CD4-positive, alpha-beta T cell treated with Interleukin-15 for 4 hours (primary cell): ENCODE measurements at places on chromosomes 3 and 15.

DNA sequence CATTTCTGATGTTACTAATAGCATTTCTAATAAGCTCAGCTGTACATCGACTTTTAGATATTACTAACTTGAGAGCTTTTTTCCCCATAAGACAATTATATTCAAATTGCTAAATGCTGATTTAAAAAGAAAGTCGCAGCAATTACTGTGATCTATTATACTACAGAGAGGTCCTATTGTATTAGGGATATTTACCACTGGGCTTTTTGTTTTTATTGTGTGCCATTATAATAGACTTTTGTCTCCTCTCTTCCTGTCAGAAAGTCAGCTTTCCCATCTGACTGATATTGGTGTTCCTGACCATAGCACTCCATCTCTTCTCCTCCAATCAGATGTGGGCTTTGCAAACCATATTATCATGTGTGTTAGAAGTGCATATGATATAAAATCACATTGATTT, 27.2 kb upstream of the RYR3 start:
- no peak for DNase-seq

DNA sequence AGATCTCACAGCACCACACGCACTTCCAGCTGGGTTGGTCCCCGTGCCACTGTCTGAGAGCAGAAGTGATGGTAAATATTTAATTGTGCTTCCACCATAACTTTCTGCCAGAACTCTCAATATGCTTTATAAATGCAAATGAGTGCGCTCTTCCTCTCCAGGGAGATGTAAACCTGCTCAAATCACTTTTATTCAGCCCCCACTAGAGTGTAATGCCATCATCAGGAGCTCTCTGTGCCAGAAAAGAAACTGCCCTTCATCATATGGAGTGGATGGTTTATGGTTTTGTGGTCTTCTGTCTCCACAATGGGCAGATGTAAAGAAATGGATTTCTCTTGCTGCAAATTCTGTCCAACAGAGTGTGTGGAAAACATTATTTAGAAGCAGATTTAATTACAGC, 127.0 kb downstream of the EPHB1 start:
- DNase-seq: no peak

GRCh38 chr3:29465836-29466235, 185.0 kb downstream of the RBMS3 start:
- no peak for DNase-seq

DNA sequence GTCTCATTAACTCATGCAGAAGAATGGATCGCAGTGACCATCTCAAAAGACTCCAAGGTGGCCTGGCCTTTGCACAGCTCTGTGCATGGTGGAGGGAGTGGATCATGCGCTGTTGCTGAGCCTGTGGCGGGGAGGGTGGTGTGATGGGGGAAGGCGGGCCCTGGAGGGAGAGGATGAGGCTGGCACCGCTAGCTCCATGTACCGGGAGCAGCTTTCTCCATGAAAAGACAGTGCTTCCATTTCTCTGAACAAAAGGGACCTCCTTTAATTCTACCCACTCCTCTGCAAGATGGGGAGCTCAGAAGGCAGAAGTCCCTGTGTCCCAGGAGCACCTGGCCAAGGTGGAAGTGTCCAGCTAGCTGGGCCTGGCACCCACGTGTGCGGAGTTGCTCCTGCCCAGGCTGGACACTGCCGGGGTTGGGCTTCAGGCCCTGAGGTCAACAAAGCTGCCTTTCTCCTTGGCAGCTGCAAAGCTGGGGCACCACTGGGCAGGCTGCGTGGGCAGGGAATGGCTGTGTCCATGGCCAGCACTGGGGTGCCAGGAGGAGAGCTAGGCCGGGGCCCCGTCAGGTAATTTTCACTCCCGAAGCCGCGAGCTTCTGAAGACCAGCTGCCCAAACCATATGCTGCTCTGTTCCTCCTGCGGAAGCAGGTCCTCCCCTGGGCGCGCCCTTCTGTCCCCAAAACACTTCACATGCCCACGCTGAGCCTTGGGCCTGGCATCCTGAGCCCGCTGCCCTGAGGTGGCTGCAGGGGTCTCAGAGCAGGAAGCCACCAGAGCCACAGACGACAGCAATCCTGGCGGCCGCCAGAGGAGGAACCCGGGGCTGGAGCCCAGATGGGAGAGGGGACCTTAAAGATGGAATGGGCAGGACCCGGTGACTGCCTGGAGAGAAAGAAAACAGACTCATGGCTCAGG, 6.4 kb downstream of the MAP6D1 start:
- no peak for DNase-seq

DNA sequence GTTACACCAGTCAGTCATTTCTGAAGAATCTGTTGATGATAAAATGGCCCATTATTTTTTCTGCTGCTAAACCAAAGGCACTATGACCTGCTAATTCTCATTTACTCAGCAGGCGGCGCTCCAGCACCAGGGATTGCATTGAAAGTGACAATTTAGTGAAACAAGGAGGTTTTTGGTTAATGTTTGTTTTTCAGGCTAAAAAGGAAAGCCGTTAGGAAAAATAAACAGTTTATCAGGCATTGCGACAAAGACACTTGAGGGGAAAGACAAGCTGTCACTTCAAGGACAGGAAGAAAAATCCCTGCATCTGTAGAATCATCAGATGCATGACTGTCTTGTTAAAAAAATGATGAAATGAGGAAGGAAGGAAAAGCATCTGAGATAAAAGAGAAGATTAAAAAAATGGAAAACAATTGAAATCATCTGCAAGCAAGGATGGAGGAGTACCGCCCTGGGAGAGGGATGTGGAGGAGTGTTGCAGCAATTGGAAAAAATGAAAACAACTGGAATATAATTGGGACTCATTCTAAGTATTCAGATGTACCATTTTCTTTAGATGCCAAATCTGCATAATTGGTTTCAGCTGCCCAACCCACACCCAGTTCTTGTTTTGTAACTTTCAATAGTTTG, 54.0 kb downstream of the NR1D2 start:
- peak; percentile 51 for DNase-seq

- DNase-seq: no peak
These were observed 157.4 kb upstream of the PFN2 start for GRCh38 chr3:150128126-150128525.

GRCh38 chr3:12318758-12319621, 30.1 kb downstream of the PPARG start:
- no peak for DNase-seq

- DNase-seq: peak; percentile 65
These were observed 62.9 kb downstream of the ATG7 start for GRCh38 chr3:11335056-11335608.

DNA sequence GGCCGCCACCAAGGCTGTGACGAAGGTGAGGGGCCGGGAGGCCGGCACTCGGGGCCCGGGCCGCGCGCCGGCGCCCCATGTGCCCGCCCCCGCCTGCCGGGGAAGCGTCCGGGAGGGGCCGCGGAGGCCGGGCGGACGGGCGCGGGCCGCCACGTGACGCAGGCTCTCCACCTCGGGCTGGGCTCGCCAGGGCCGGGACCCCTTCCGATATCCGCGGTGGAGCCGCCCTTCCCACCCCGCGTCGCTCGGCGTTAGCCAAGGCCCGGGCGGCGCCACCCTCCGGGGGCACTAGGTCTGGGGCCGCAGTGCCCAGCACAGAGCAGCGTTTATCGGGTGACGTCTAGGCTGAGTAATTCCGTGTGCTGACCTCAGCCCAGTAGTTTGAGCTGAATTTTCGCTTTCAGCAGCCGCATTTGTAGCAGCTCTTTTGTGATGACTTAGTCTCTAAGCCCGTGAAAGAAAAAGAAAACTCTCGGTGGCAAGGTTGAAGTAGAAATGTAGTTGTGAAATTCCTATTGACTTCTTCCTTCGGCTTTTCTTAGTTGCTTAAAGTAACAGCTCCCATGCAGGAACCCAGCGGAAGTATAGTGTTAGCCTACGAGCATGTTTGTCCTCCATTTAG, 885 bp downstream of the CDV3 start:
- peak; percentile 67 for DNase-seq

DNA sequence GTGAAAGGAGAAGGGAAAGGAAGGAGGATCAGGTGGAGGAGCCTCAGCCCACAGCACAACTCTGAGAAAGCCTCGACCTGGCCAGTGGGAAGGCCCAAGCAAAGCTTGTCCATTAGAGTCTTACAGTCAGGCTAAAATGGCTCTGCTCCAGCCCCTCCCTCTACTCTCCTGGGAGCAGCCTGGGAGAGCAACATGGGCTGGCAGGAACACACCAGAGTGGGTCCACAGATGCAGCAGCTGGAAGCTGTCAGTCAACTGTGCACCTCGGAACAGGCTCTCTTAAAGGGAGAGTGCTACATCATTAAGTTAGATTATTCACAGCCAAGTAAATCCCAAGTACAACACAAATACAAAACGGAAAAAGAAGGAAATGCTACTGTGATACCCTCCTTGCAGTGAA, 98.0 kb upstream of the LIMD1 start:
- DNase-seq: no peak

GRCh38 chr3:76474632-76475031, 565.3 kb upstream of the ROBO2 start:
- DNase-seq: no peak

DNA sequence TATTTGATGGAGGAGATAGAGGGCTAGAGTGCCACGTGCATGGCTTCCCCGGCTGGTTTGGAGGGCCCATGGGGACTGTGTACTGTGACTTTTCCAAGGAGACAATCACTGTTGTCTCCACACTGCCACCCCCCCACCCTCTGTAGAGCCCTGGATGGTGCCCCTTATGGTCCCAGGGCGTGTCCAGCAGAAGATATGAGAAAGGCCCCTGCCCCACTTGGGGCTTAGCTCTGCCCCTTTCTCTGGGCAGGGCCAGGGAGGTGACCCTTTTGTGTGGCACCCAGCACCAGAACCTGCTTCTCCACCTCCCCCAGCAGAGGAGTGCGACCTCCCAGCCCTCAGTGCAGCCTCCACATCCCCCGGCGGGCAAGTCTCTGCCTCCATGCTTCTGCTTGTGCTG, 32.1 kb downstream of the SPSB4 start:
- DNase-seq: no peak

DNA sequence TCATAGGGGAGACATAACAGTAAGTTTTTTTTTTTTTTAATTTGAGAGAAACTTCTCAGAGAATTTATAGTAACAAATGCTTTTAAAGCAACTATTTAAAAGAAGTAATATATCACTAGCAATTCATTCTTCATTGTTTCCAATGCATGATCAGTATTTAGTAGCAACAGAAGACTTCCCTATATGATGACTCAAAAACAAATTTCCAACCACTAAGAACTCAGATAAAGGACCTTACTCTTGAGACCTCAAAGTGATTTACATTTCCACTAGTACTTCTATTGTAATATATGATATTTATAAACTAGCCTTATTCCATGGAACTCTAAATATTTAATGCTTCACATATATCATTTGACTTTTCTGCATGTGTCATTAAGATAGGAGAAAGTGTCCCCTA, 356.3 kb downstream of the ZBTB20 start:
- DNase-seq: no peak

DNA sequence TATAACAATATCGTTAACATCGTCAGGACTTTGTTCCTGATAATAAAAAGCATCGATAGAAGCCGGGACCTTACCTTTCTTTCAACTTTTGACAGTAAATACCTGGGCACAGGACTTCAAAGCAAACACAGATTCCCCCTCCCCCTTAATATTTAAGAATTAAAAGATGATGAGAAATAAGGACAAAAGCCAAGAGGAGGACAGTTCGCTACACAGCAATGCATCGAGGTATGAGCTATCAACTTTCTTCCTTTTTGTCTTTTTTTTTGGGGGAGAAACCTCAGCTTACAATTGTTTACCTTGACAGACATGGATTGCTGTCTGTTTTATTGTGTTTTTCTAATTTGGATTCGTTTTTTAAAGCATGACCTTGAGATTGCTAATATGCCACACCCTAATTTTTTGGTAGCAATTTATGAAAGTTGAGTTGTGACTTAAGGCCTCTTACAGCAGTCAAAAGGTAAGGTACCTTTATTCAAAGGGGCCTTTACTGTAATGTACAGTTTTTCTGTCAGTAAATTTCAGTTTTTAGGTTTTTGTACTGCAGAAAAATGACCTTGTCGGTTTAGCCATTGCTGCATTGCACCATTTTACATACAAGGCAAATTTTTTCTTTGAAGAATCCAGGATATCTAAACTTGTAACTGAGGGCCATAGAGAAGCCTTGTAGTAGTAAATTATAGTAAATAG, 1.1 kb downstream of the CHD2 start:
- no peak for DNase-seq

- DNase-seq: no peak
These were observed 4.0 kb downstream of the STX19 start for GRCh38 chr3:94024385-94024784.

DNA sequence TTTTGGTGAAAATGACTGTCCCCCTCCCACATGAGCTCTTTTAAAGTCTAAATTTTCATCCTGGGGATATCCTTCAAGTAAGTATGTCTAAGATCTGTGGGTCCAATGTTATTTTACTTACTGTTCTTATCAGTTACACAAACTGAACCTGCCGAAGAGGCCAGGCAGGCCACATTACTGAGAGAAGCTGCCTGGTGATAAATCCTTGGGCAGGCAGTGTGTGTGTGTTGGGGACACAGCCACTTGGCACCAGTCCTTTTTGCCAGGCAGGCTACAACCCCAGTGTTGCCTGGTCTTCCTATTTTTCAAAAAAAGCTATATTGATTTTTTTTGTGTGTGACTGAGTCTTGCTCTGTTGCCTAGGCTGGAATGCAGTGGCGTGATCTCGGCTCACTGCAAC, 50.6 kb upstream of the RASA2 start:
- DNase-seq: no peak

- peak; percentile 17 for DNase-seq
These were observed at the start of gene CPEB1 for GRCh38 chr15:82647045-82647834. Gene CPEB1, minus strand, starts transcription at chr15:82647363. Its CDS starts 18,904 bp downstream, at chr15:82628459.

GRCh38 chr3:49454898-49455681, 15.0 kb upstream of the DAG1 start:
- no peak for DNase-seq

- DNase-seq: no peak
These were observed 9.3 kb downstream of the VIPR1 start for GRCh38 chr3:42511736-42512135.

- DNase-seq: no peak
These were observed 12.3 kb downstream of the ANPEP start for GRCh38 chr15:89802231-89802928.

- no peak for DNase-seq
These were observed 70.7 kb downstream of the APBA2 start for GRCh38 chr15:28956491-28956890.

DNA sequence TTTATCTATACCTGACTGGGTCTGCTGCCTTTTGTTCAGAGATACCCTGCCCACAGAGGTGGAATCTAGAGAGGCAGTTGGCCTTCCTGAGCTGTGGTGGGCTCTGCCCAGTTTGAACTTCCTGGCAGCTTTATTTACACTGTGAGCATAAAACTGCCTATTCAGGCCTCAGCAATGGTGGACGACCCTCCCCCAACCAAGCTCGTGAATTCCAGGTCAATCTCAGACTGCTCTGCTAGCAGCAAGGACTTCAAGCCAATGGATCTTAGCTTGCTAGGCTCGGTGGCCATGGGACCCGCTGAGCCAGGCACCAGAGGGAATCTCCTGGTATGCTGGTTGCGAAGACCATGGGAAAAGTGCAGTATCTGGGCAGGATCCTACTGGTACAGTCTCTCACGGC, 270.2 kb downstream of the CADM2 start:
- DNase-seq: no peak
